Left hindlimb (tissue), 1 donor: ENCODE measurements at places on chromosomes 4 and X.

DNA sequence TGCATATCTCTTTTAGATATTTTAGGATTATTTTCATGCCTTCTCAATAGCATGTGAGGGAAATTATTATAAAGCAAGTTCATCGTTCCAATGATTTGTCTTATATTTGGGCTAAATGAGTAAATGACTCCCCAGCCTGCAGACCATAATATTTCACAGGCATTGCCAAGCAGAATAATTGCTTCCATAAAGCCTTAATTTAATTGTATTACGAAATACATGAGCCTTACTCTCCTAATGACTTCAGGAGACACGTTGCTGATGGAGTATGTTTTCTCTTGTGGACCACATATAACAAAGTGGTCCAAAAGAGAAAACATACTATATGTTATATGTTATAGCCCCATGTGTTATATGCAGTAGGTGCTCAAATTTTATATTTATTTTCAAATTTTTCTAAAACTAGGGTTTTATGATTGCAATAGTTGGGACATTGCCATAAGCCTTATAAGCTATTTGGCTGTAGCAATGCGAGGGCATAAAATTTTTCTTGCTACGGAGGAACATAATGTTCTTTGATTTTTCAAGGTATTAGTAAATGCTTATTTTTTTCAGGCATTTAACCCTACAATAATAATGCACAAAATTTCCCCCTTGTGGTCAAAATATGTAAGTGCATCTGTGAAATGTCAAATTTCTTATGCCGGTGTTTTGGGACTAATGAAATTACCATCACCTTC is 26.2 kb upstream of the TMPRSS11D start:
- DNase-seq, result no peak

DNA sequence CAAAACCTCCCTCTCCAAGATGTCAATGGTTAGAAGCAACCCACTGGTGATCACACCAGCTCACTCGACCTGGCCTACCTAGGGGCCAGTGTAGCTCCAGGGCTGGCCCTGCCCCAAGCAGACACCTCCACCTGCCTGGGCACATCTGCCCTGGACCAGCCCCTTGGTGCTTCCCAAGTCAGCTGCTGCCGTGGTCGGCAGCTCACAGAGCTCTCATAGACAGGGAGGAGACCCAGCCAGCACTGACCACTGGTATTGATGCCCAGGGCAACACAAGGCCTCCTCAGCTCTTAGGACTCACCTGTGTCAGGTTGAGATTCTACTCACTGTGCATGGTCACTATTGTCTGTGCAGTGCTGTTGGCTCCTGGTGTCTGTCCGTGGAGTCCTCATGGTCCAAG is 51.7 kb downstream of the SEPSECS start:
- DNase-seq, result no peak

- no peak for DNase-seq
Measured at GRCh38 chr4:88448889-88449288, 8.0 kb upstream of the HERC5 start.

DNA sequence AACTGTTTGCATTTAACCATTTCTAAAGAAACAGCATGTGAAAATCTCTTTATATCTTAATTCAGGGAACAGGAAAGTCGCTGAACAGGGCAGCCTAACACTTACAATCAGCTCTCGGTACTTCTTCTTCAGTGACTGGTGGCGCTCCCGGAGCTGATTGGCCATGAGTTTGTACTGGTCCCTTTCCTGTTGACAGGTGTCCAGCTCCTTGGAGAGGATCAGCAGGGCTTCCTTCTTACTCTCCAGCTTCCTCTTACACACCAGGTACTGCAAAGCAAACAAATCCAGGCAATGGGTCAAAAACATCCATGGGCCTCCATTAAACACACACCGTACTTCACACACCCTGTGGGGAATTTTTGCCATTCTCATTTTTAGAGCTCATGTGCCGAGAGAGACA is 36.4 kb downstream of the CCDC149 start:
- DNase-seq, result no peak

DNA sequence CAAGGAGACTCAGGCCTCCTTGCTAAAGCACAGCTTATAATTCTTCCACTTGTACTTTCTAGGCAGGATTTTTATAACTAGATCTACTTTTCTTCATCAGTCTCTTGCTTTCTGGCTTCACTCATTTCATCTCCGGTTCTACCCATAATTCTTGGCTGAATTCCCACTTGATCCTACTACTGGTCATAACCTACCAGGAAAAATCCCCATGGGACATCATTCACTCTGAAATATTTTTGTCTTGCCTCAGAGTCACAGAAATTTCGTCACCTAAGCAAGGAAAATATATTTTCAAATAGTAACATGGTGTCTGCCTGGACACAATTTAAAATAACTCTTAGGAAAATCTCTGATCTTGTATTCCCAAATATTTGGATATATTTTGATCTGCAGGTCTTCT is 122.3 kb downstream of the TEX13A start:
- DNase-seq, result no peak

GRCh38 chrX:12548746-12549145 is 242.5 kb upstream of the PRPS2 start:
- no peak for DNase-seq

- no peak for DNase-seq
Measured at GRCh38 chr4:112213856-112214255, 17.7 kb upstream of the AP1AR start.

DNA sequence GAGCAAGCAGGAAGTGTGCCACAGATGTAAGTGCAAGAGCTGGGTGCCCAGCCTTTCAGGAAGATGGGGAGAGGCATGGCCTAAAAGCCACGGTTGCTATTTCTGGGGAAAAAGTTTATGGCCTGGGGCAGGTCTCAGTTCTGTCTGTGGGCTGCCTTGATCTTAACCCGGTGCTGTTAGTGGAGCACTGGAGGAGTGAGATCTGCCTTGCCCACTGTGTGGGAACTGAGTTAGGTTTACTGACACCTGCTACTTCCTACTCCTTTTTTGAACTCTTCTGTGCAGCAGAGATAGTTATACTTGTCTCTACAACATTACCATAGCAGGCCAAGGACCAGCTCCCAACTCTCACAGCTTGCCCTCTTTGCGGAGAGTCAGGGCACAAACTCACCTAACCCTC is 76.5 kb downstream of the ITM2A start:
- DNase-seq, result no peak

DNA sequence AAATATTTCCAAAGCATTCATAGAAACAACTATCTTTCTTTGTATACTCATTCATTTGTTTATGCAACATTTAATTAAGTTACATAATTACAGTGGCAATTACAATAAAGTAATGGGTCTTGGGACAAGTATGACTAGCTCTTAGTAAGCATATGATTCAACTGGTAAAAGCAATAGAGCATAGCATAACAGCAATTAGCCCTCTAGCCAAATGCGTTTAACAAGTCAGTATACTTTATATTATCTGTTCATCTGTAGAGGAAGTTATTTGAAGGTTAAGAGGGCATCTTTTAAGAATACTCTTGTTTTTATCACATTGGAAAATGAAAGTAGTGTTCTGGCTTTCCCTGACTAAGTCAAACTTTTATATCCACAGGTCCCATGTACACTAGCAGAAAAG is 198.1 kb upstream of the UGT8 start:
- no peak for DNase-seq

DNA sequence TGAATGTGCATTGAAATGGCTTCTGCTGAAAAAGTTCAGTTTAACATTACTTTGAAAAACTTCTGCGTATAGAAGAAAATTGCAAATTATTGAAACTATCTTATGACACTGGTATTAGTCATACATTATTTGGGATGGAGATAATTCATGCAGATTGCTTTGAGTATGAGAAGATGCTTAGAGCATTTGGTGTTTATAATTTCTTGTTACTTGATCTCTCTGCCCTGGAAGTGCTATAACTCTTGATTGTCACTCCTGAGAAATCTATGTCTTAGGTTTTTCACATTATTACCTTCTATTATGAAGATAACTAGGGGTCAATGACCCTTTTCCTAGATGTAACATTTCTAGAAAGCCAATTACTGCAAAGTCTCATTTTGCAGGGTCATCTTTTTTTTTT is 36.4 kb downstream of the TMEM131L start:
- no peak for DNase-seq

DNA sequence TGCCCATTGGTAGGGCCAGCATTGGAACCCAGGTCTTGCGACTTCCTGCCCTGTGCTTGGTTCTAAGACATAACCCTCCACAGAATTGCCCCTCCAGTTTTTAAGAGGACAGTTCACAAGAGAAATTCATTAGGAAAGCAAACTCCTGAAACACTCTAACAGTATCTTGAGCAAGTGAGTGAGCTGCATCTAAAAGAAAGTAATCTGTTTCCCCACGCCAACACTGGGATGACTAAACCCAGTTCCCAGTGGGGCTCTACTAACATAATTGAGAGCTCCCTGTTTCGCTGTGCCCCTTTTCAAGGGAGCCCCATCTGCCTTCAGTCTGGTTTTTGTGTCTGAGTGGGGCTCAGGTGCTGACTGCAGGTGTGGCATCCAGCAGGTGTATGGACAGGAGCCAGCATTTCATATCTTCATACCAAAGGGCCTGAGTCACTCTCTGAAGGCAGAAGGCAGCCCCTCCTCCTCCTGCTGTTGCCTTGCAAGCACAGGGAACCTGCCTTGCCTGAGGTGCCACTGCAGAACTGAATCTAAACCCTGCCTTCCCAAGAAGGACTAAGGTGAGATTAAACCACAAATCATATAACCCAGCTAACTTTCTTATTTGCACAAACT is 8.0 kb downstream of the AMOT start:
- DNase-seq, result no peak
